ENCODE measurements at places on chromosomes 2 and 18.

- DNase-seq, result no peak
These were observed 69.2 kb downstream of the RIT2 start for GRCh38 chr18:43046322-43046721.

GRCh38 chr18:76874642-76875389 is 52.5 kb downstream of the ZNF236 start:
- DNase-seq, result no peak

- DNase-seq, result no peak
These were observed 75.1 kb downstream of the RRM2 start for GRCh38 chr2:10197697-10198076.

DNA sequence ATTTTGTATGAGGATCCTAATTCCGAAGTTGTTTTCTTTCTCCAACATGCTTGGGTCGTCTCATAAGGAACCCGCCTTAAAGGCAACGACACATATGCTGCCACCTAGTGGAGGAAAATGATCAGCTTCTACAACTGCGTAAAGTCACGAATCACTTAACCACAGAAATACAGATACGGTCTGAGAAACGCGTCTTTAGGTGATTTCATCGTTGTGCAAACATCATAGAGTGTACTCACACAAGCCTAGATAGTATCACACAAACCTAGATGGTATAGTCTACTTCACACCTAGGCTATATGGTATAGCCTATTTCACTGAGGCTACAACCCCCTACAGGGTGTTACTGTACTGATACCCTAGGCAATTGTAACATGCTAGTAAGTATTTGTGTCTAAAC is 13.1 kb downstream of the GNLY start:
- peak; percentile 48 for DNase-seq

- no peak for DNase-seq
These were observed 177.1 kb upstream of the HAAO start for GRCh38 chr2:42969231-42970150.

DNA sequence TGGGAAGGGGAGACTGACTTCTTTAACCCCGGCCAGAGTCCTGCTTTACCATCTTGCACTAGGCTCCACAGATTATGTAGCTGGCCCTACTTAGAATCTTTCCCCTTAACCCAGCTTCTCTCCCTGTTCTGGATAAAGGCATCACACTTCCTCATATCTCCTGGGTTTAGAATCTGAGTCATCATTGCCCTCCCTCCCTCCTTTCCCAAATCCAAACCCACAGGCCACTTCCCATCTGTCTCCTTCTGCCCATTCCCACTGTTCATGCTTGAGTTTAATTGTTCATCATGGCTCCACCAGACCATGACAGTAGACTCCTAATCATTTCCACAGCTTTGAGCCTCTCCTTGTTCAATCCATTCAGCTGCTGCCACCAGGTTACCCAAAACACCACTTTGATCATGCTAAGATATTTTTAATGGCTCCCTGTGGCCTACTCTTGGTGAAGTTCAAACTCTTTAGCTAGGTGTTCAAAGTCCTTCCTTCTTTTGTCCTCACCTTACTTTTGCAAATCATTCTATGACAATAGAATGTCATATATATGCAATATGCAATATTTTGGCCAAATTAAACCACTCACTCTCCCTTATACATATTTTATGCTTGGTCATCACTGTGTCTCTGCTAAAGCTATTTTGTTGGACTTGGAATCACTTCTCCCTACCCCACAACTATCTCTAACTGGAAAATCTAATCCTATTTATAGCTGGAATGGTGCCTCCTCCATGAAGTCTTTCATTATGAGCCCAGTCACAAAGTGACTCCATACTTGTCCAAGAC is 5.5 kb downstream of the PDE11A start:
- DNase-seq, result no peak

All from stimulated activated CD8-positive, alpha-beta memory T cell treated with anti-CD3 and anti-CD28 coated beads, Interleukin-15, amount 100 ng/mL, for 4 hours (primary cell).